Hematopoietic multipotent progenitor cell treated with erythropoietin and hydrocortisone succinate and interleukin-3 and kit ligand, for 4 days (in vitro differentiated cells): ENCODE measurements at places on chromosomes 7 and 10.

DNA sequence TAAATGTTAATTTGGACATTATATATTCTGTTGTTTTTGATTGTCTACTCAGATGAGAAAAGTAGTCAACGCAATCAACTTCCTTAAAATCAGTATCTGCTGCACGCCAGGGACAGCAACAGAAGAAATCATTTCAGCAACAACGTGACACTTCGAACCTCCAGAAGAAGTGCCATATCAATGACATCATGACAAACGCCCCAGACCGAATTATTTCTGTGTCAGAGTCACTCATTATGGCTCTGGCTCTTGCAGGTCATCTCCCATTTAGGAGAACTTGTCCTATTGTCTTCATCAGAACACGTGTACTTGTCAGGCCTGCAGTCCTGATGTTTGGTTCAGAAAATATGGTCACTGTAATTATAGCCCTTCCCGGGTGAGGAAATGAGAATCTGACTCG lies 276.3 kb downstream of the ADARB2 start:
- peak; percentile 22 for DNase-seq

DNA sequence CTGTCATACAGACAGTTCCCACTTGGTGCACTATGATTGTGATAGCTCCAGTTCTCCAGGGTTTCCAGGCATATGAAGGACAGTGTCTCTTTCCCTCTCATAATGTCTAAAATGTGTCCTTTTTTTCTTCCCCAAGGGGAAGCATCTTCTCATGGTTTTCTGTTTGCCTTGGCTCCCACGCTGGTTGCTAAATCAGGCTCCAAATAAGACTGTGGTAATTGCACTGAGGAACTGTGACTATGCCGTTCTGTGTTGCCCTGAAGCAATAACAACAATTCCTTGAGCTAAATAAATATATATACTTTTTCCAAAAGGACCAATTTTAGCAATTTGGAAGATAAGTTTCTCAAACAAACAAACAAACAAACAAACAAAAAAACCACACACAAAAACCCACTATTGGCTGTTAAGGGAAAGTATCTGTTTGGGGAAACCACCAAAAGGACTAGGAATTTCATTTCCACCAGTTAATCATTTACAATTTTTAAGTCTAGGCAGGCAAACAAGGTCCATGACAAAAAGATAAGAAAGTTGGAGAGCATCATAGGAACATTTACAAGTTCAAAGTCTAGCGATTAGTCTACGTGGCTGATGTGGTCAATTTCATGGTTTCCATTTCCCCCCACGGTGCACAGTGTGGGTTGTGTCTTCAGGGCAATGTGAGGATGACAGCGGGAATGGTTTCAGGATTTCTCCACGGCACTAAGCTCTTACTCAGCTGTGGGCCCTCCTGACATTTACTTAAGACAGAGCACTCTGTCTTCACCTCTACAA lies 62.4 kb downstream of the THNSL1 start:
- DNase-seq: no peak

GRCh38 chr10:6267941-6268340 lies 65.2 kb downstream of the PFKFB3 start:
- no peak for DNase-seq

DNA sequence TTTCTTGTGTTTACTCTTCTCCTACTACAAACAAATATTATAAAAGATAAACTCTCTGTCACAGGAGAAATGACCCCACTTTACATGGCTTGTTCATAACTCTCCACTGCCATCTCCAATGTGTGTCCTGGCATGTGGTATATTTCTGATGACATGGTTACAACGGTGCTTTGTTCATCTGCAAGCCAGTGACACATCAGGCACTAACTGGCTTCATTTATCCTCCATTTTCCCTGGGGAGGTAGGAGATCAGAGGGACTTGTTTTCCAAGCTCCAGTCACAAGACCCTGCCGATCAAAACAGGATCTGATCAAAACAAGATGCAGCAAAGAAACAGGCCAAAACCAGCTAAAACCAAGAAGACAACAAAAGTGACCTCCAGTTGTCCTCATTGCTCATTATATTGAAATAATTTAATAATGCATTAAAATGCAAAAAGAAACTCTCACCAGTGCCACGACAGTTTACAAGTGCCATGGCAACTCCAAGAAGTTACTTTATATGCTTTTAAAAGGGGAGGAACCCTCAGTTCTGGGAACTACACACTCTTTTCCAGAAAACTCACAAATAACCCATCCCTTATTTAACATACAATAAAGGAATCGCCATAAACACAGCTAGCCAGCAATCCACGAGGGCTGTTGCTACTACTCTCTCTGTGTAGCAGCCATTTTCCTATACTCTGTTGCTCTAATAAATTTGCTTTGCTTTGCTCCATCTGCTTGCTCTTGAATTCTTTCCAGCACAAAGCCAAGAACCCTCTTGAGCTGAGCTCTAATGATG lies 224.2 kb downstream of the XPNPEP1 start:
- no peak for DNase-seq

- DNase-seq: no peak
These were observed 862.3 kb downstream of the TYW1 start for GRCh38 chr7:67858931-67859330.

GRCh38 chr10:98264378-98265065 lies 3.5 kb downstream of the LOXL4 start:
- DNase-seq: peak; percentile 25

- DNase-seq: no peak
These were observed 57.3 kb downstream of the CSGALNACT2 start for GRCh38 chr10:43195557-43195956.
